WTC11 (cell line): ENCODE measurements at places on chromosomes 4 and X. TPM values are rescaled to one million over a fixed set of nuclear protein-coding genes. Genes with fewer than 3 reads are reported as not detected.

DNA sequence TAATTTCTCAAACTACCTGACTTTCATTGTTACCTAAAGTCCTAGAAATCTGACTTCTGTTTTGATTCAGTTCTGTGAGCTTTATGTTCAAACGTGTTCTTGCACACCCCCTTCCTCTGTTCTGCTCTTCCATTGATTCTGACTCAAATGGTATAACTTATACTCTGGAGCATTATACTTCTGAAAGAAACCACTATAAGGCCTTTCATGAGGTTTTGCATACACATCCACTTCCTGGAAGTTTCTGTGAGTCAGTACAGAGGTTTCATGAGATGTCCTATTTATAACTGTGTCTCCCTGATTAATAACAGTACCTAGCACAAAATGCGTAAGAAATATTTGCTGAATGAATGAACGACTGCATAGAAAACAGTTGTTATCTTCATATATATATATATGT lies 540.2 kb upstream of the CT83 start:
- no peak for DNase-seq
- no peak overlapping the region for H3K27ac ChIP-seq
- no peaks in the 10 kb centered on the region for H3K36me3 ChIP-seq
- no peaks in the 10 kb centered on the region for H3K4me1 ChIP-seq

DNA sequence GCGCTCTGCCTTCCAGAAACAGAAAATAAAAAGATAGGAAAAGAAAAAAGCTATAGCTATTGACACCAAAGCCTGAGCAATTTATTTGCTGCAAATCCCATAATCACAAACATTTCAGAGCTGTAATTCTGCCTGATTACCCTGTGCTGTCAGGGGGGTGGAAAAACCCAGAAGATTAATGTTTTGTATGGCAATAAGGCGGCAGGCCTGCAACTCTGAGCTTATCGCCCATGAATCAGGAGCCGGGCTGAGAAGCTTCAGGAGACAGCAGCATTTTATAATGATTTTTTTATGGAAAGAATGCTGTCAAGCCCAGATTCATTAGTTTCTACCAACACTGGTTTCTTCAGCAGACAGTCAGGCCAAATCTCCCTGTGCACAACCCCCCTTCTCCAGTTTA lies 82.6 kb upstream of the TMEM164 start:
- no peak overlapping the region for H3K4me3 ChIP-seq
- DNase-seq, result no peak
- H3K27me3 ChIP-seq, result no peaks in the 10 kb centered on the region
- no peak overlapping the region for H3K27ac ChIP-seq
- no peaks in the 10 kb centered on the region for H3K36me3 ChIP-seq

GRCh38 chr4:95998311-95998710 lies 158.4 kb downstream of the PDHA2 start:
- no peaks in the 10 kb centered on the region for H3K4me1 ChIP-seq
- no peaks in the 10 kb centered on the region for H3K27me3 ChIP-seq
- H3K27ac ChIP-seq, result no peak overlapping the region
- H3K36me3 ChIP-seq, result no peaks in the 10 kb centered on the region

DNA sequence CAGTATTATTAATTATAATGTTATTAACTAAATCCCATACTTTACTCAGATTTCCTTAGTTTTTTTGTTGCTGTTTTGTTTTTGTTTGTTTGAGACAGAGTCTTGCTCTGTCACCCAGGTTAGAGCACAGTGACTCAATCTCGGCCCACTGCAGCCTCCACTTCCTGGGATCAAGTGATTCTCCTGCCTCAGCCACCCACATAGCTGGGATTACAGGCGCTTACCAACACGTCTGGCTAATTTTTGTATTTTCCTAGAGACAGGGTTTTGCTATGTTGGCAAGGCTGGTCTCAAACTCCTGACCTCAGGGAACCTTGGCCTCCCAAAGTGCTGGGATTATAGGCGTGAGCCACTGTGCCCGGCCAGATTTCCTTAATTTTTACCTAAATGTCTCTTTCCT lies 72.2 kb downstream of the ANAPC4 start:
- H3K36me3 ChIP-seq, result no peaks in the 10 kb centered on the region
- H3K4me1 ChIP-seq, result peaks cover 33% of the 10 kb centered on the region
- H3K4me3 ChIP-seq, result no peak overlapping the region
- no peak overlapping the region for H3K27ac ChIP-seq
- peaks cover 3% of the 10 kb centered on the region; the same call in 1 of the 2 replicates for H3K27me3 ChIP-seq
- no peak for DNase-seq

GRCh38 chr4:38210396-38211114 lies 250.4 kb downstream of the PTTG2 start:
- no peaks in the 10 kb centered on the region for H3K27me3 ChIP-seq

- no peak overlapping the region for H3K4me3 ChIP-seq
- peaks cover 4% of the 10 kb centered on the region; the same call in 1 of the 2 replicates for H3K4me1 ChIP-seq
- peaks cover 4% of the 10 kb centered on the region; the same call in 1 of the 2 replicates for H3K27me3 ChIP-seq
- H3K27ac ChIP-seq, result no peak overlapping the region
- DNase-seq, result no peak
Measured at GRCh38 chr4:57424232-57424897, 314.2 kb upstream of the IGFBP7 start.

GRCh38 chr4:47278631-47279030 lies 184.9 kb downstream of the COMMD8 start:
- H3K4me1 ChIP-seq, result peaks cover 8% of the 10 kb centered on the region; the same call in 1 of the 2 replicates
- no peak overlapping the region for H3K27ac ChIP-seq
- H3K36me3 ChIP-seq, result no peaks in the 10 kb centered on the region

DNA sequence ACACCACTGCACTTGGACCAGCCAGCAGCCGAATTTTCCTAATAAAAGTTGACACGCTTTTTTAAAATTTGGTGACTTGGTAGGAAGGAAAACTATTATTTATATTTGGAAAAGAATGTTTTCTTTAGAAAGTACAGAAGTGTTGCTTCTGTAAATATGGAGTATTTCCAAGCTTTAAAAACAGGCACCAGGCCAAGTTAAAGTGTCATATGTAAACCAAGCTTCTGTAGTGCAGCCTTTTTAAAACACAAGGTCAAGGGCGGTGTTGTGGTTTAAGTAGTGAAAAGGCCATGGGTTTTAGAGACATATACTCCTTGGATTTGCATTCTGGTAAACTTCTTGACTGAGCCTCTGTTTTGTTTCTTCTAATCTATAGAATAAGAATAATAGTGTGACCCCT lies 62.7 kb downstream of the TRIM2 start:
- H3K27ac ChIP-seq, result no peak overlapping the region
- peaks cover 16% of the 10 kb centered on the region for H3K36me3 ChIP-seq
- no peaks in the 10 kb centered on the region for H3K27me3 ChIP-seq
- no peak for DNase-seq
- H3K4me1 ChIP-seq, result peaks cover 50% of the 10 kb centered on the region
- H3K4me3 ChIP-seq, result no peak overlapping the region

DNA sequence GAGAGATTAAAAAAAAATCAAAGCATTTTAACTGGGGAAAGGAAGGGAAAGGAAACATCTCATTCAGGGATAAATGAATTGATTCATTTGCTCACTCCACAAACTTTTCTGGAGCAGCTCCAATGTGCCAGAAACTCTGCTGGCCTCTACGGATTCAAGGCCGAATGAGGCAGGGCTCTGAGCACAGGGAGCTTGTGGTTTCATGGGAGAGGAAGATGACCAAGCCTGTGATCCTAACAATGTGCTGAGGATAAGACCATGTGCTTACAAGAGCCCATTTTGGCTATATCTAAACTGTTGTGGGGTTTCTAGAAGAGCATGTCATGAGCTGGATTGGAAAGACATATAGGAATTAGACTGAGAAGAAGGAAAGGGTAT lies 137.5 kb downstream of the ZNF674 start:
- no peak overlapping the region for H3K27ac ChIP-seq
- DNase-seq, result no peak
- no peaks in the 10 kb centered on the region for H3K27me3 ChIP-seq

DNA sequence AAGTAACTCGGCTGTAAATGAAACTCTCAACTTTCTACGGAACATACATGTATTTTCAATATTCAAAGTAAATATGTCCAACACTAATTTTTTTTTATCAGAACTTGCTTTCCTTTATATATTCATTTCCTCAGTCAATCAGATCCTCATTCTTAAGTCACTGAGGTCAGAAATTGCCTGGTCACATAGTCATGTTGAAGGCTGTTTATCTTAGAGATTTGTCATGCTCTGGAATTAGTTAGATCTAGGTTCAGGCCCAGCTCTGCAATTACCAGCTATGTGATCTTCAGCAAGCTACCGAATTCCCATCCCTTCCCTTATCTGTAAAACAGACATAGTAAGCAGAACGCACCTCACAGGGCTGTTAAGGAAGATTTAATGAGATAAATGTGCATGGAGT lies 228.8 kb downstream of the SPCS3 start:
- DNase-seq, result no peak
- H3K27me3 ChIP-seq, result no peaks in the 10 kb centered on the region; the same call in 1 of the 2 replicates
- no peaks in the 10 kb centered on the region for H3K36me3 ChIP-seq
- H3K4me3 ChIP-seq, result no peak overlapping the region
- no peak overlapping the region for H3K27ac ChIP-seq

- H3K27me3 ChIP-seq, result peaks cover 4% of the 10 kb centered on the region; the same call in 1 of the 2 replicates
- H3K36me3 ChIP-seq, result peaks cover 21% of the 10 kb centered on the region
- no peaks in the 10 kb centered on the region for H3K4me1 ChIP-seq
- H3K27ac ChIP-seq, result no peak overlapping the region
Measured at GRCh38 chr4:149223659-149224058, 592.0 kb downstream of the IQCM start.

DNA sequence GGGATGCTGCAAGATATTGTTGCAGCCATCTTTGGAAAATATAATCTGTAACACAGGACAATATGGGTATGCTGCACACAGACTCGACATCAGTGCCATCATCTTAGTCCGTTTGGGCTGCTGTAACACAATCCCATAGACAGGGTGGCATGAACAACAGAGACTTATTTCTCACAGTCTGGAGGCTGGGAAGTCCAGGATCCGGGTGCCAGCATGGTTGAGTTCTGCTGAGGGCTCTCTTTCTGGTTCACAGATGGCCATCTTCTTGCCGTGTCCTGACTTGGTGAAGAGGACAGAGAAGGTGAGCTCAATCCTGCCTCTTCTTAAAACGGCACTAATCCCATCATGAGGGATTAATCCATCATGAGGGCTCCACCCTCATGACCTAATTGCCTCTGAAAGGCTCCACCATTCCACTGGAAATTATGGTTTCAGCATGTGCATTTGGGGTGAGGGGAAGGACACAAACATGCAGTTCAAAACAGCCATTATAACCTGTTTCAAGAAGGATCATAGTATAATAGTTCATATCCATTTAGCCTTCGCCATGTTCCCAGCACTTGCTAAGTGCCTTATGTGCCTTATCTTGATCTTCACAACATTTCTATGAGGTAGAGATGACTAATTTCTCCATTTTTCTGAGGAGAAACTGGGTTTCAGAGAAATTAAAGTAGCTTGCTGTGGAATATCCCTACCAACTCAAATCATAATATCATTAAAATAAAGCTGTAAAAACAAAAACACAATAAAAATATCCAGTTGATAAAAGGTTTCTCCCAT lies 27.9 kb upstream of the SPP1 start:
- DNase-seq, result no peak
- peaks cover 33% of the 10 kb centered on the region for H3K4me1 ChIP-seq
- no peak overlapping the region for H3K27ac ChIP-seq
- H3K36me3 ChIP-seq, result peaks cover 5% of the 10 kb centered on the region
- peaks cover 4% of the 10 kb centered on the region; the same call in 1 of the 2 replicates for H3K27me3 ChIP-seq
- H3K4me3 ChIP-seq, result no peak overlapping the region

DNA sequence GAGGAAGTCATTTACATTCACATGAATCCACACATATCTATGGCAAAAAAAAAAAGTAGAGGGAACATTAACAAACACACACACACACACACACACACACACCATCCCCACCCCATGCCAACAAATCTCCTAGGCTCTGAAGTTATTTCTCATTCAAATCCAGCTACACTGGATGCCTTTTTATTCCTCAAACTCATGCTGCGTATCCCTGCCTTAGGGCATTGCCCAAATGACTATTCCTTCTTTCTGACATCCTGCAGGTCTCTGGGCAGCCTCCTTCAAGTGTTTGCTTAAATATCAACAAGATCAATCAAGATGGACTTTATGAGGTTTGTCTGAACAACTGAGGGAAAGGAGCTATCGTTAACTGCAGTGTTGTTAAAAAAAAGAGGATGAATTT lies 106.5 kb upstream of the FAM9A start:
- H3K27ac ChIP-seq, result no peak overlapping the region
- no peak overlapping the region for H3K4me3 ChIP-seq
- peaks cover 27% of the 10 kb centered on the region for H3K27me3 ChIP-seq

DNA sequence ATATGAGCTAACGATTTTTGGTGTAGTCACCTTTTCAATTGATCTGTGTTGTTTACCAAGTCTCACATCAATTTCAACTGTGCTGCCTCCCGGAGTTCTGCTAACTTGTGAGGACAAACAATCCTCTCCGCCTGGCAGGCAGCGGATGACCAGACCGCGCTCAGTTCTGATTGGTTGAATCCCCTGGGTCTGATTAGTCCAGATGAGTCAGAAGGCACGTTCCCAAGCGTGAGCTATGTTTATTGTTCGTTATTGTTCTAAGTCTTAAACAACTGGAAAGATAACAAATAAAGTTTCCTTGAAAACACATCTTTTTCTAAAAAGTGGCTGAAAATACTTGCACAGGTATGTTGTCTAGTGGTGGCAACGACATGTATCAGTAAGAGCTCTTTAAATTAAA lies 37.9 kb upstream of the TRPC3 start:
- DNase-seq, result no peak
- H3K36me3 ChIP-seq, result no peaks in the 10 kb centered on the region
- no peak overlapping the region for H3K4me3 ChIP-seq
- H3K27me3 ChIP-seq, result no peaks in the 10 kb centered on the region; the same call in 1 of the 2 replicates

DNA sequence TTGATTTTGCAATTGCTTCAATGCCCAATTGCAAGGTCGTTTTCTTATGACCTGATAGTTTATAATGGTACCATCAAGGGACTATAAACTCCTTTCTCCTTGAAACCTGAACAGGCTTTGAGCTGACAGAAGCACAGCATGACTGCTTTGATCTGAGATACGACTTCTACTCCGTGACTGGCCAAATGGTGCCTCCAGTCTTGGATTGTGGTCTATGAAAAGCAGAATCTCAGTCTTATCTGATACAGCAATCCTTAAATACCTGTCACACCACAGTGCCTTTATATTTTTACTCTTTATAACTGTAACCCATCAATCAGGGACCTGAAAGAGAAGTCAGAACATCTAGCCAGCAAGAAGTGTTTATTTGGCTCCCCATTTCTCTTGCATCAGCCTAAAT lies 93.1 kb downstream of the DOCK11 start:
- DNase-seq, result no peak
- H3K27ac ChIP-seq, result no peak overlapping the region
- peaks cover 14% of the 10 kb centered on the region for H3K4me1 ChIP-seq
- H3K4me3 ChIP-seq, result no peak overlapping the region
- no peaks in the 10 kb centered on the region for H3K27me3 ChIP-seq

The TBX22 gene
- 0.30 to 1.0 TPM (median 0.66 TPM) in 3 replicates for total RNA-seq

The RAB9B gene
- 0.22 to 0.44 TPM (median 0.25 TPM) in 3 replicates for total RNA-seq

The CT45A1 gene
- not detected in 3 replicates for total RNA-seq

The PDCL2 gene
- total RNA-seq, result 0.21 TPM in 1 of 3 replicates, not detected in the others

The PIR gene
- total RNA-seq, result 17.1 to 21.0 TPM (median 19.9 TPM) in 3 replicates

The WAS gene
- 0.79 to 1.6 TPM (median 0.96 TPM) in 3 replicates for total RNA-seq
